ENCODE measurements at places on chromosomes 5 and 9. TPM values are rescaled to one million over a fixed set of nuclear protein-coding genes. Genes with fewer than 3 reads are reported as not detected.

TJP2 gene
- total RNA-seq: 121 TPM

MGAT4B gene
- total RNA-seq: 78.8 TPM

GPR21 gene
- 8.8 TPM for total RNA-seq

MOB3B gene
- total RNA-seq: 5.8 TPM

TMC1 gene
- 2.9 TPM for total RNA-seq

PCDHB14 gene
- total RNA-seq: 10.1 TPM

FGD3 gene
- 13.4 TPM for total RNA-seq

RALGPS1 gene
- 6.1 TPM for total RNA-seq

TPPP gene
- 5.6 TPM for total RNA-seq

DNA sequence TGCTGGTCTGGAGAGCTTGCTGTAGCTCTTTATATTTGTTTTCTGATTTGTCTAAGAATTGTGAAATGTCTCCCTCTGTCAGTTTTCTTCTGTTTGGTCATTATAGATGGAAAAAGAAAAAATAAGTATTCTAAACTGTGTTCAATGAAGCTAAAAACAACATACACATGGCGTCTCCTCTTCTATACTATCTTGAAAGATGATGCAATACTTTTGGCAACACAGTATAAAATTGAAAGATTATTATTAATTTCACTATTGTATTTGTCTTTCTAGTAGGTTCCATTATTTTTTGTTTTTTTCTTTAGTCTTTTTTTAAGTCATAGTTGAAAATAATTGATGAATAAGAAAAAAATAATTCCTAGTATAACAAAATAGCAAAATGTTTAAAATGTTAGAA lies 22.5 kb downstream of the CCDC192 start:
- no peaks in the 10 kb centered on the region for H3K27me3 ChIP-seq
- H3K4me1 ChIP-seq: no peaks in the 10 kb centered on the region
- H3K36me3 ChIP-seq: no peaks in the 10 kb centered on the region
- no peak overlapping the region for H3K4me3 ChIP-seq
- no peak for DNase-seq

DNA sequence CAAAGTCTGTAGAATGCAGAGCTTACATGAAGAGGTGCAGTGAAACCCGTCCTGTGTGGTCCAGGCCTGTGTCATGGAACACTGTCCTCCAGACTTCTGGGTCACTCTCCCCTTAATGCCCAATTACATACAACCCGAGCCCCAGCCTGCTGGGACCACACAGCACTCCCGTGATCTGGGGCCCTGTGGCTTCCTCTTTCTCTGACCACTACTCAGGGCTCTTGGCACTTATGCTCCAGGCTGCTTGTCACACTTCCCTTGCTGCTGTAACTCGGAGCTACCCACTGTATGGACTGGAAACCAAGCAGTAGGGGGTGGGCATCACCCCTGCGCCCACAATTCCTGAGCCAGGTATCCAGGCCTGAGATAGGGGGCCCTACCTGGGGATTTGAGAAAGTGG lies 10.3 kb upstream of the IL3 start:
- H3K4me1 ChIP-seq: no peaks in the 10 kb centered on the region
- no peak overlapping the region for H3K4me3 ChIP-seq
- peak; percentile 82 for DNase-seq
- no peaks in the 10 kb centered on the region for H3K27me3 ChIP-seq
- no peak overlapping the region for H3K27ac ChIP-seq

DNA sequence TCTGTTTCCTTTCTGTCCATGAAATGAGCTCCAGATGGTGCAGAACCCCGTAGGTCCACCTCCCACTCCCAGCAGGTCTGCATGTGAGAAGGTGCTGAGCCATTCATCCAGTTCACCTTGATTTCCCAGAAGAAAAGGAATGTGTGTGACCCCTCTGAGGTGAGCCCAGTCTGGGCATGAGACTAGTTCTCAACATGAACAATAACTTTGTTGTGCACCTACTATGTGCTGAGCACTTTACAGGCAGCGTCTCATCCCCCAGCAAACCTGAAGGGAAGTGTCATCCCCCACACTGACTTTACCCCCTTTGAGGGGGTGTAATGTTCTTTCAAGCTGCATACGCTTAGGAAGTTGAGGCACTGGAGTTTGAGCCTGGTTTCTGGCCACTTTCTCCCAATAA lies 61.4 kb downstream of the SMIM23 start:
- DNase-seq: no peak
- H3K4me3 ChIP-seq: no peak overlapping the region
- H3K27me3 ChIP-seq: no peaks in the 10 kb centered on the region
- H3K4me1 ChIP-seq: no peaks in the 10 kb centered on the region
- no peaks in the 10 kb centered on the region for H3K36me3 ChIP-seq
- H3K27ac ChIP-seq: no peak overlapping the region

GRCh38 chr9:32524892-32525708 lies 896 bp downstream of the RIGI start:
- peak overlapping the region; percentile 78 for H3K4me3 ChIP-seq
- no peak for DNase-seq
- H3K27me3 ChIP-seq: no peaks in the 10 kb centered on the region
- no peaks in the 10 kb centered on the region for H3K36me3 ChIP-seq

GRCh38 chr5:78893940-78894677 lies 91.0 kb downstream of the ARSB start:
- H3K36me3 ChIP-seq: no peaks in the 10 kb centered on the region
- H3K4me1 ChIP-seq: no peaks in the 10 kb centered on the region
- H3K4me3 ChIP-seq: no peak overlapping the region
- DNase-seq: no peak
- H3K27ac ChIP-seq: no peak overlapping the region
- no peaks in the 10 kb centered on the region for H3K27me3 ChIP-seq

- no peaks in the 10 kb centered on the region for H3K27me3 ChIP-seq
- no peak overlapping the region for H3K4me3 ChIP-seq
- no peak overlapping the region for H3K27ac ChIP-seq
- H3K4me1 ChIP-seq: no peaks in the 10 kb centered on the region
Observed at GRCh38 chr9:135334953-135335460, 144.6 kb upstream of the PPP1R26 start.

- DNase-seq: no peak
- H3K27ac ChIP-seq: no peak overlapping the region
- H3K4me1 ChIP-seq: no peaks in the 10 kb centered on the region
- H3K27me3 ChIP-seq: no peaks in the 10 kb centered on the region
- no peak overlapping the region for H3K4me3 ChIP-seq
- no peaks in the 10 kb centered on the region for H3K36me3 ChIP-seq
Observed at GRCh38 chr5:167143716-167144115, 1147.7 kb upstream of the WWC1 start.

- DNase-seq: no peak
- H3K27ac ChIP-seq: peak overlapping the region; percentile 33
- H3K4me1 ChIP-seq: peaks cover 6% of the 10 kb centered on the region
- H3K27me3 ChIP-seq: no peaks in the 10 kb centered on the region
- no peaks in the 10 kb centered on the region for H3K36me3 ChIP-seq
Observed at GRCh38 chr9:115158661-115159481, 40.9 kb upstream of the TNC start.

- no peaks in the 10 kb centered on the region for H3K36me3 ChIP-seq
- no peak overlapping the region for H3K4me3 ChIP-seq
- H3K27ac ChIP-seq: no peak overlapping the region
- DNase-seq: no peak
- H3K27me3 ChIP-seq: no peaks in the 10 kb centered on the region
- H3K4me1 ChIP-seq: no peaks in the 10 kb centered on the region
Observed at GRCh38 chr5:89228355-89228754, 345.4 kb upstream of the MEF2C start.

All from aorta (tissue), 5 donors.